ENCODE measurements at places on chromosomes 2 and 18.
A peak's percentile ranks its signal among the peaks of the same experiment; 100 is the strongest.

DNA sequence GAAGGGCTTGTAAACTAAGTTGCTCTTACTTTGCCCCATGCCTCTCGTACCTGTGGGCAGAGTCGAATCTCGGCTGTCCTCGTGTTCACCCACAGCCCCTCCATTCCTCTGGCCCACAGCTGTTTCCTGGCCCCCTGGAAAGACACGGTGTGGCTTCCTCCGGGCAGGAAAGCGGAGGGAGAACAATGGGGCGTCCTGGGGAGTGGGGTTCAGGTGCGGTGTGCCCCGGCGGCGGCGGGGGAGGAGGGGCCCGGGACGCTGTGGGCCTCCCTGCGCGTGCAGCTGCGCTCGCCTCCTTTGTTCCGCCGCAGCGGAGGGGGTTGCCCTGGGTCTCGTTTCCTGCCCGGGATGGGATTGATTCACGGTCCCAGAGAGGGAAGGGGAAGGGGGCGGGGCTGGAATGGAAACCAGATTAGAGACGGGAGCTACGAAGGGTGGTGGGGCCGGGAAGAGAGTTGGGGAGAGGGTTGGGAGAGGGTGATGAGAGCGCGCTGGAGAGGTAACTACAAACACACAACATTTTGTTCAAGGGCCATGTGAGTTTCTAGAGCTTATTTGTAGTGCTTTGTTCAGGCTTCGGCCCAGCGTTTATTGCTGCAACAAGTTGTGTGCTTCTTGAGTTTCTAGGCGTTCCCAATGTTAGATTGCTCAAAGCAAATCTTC lies 796 bp downstream of the MYO1B start:
- DNase-seq, result peak; percentile 23

GRCh38 chr2:222869252-222869560 lies 8.4 kb downstream of the ACSL3 start:
- no peak for DNase-seq

- DNase-seq, result no peak
These were observed 155.7 kb upstream of the TCF4 start for GRCh38 chr18:55743736-55744135.

DNA sequence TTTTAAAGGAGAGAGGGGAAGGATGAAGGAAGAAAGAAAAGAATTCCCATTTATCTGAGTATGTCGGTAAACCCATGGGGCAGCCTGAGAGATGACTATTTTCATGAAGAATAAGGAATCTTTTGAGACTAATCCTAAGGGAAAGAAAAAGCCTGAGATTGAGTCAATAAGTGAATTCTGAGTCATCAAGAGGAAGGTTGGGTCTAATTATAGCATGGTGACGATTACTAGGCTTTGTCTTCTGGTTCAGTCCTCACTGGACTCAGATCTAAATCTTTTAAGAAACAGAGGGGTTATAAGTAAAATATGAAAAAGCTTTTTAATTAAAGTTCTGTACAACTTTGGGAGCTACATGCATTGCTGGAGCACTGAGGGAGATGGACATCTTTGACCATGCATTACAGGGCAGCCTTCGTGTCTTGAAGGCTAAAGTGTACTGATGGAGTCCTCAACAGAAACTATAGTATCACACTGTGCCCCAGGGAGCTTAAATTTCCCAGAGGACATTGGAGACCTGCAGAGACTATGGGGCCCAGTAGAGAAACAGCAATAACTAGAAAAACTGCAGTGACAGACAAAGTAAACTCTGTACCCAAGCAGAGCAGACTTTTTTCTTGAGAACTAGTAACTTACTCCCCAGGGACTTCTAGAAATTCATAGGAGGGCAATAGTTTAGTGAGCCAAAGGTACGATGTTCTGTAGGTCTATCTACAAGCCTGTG lies 260.9 kb downstream of the RAD51AP2 start:
- DNase-seq, result no peak

DNA sequence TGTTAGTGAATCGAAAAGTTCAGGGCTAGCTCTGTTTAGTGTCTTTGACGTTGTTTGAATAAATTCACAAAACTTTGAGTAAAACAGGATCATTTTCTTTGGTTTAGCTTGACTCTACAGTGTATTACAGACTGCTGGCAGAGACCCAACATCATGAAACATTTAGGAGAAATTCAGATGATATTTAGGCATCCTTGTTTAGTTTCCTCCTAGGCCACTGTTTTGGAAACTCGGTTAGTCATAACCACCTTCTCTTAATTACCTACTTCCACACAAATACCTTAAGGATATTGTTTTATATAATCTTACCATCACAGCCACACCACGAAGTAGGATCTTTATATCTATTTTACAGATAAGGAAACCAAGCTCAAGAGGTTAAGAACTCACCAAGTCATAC lies 7.8 kb downstream of the LIMS1 start:
- no peak for DNase-seq

- no peak for DNase-seq
These were observed 51.4 kb downstream of the LBH start for GRCh38 chr2:30282721-30283120.

DNA sequence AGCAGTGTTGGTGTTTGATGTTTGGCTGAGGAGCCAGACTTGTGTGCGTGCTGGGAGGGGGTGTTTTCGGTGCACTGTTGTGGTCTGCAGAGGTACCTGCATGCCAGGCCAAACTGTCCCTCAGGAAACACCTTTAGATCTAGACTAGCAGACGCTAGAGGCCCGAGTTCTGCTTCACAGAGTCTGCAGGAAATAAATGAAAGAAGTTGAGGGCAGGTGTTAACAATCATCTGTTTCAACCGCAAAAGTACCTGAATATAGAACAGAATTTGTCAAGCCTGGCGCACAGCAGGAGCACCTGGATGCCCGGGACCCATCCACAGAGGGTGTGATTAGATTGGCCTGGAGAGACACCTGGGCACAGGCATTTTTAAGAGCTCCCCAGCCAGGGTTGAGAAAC lies 40.5 kb upstream of the REL start:
- no peak for DNase-seq

- DNase-seq, result no peak
These were observed 84.9 kb downstream of the CMPK2 start for GRCh38 chr2:6780765-6781274.

- no peak for DNase-seq
These were observed 108.9 kb upstream of the CDC42EP3 start for GRCh38 chr2:37780387-37780676.

DNA sequence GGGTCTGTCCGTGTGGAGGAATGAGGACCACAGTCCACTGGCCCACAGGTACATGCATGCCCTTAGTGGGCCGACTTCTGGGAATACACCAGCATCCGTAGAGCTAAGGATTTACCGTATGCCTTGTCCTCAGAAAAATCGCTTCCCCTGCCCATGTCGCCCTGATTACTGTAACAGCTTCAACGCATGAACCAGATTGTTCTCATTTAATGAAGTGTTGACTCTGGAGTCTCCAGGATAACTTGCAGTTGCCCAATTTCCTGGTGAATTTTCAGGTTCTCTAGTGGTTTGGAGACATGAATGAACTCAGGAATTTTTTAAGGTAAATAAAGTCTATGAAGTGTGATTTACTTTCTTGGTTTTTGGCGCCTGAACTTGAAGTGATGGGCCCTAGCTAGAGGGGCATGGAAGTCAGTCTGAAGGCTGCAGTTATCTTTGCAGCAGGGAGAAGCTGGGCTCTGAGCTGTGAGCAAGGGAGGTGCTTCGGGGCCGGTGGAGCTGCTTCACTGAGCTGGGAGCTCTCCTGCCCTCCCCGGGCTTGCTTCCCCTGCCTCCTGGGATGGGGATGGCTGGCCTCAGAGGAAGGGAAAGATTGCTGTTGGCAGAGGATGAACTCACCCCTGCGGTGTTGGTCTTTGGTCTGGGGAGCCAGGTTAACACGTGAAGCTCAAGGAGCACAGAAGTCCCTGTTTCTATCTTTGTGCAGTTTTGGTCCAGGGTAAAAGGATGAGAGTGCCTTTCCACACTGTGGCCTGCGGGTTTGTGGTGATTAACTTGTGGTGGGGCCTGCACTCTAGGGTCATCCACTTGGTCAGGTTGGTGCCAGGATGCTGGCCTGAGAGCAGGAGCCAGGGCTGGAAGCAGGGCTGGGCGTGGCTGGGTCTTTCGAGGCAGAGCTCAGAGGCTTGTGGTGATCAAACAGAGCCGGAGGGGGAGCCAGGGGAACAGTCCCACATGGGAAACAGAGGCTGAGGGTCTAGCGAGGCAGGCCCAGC lies 28.1 kb downstream of the TCF7L1 start:
- DNase-seq, result no peak

DNA sequence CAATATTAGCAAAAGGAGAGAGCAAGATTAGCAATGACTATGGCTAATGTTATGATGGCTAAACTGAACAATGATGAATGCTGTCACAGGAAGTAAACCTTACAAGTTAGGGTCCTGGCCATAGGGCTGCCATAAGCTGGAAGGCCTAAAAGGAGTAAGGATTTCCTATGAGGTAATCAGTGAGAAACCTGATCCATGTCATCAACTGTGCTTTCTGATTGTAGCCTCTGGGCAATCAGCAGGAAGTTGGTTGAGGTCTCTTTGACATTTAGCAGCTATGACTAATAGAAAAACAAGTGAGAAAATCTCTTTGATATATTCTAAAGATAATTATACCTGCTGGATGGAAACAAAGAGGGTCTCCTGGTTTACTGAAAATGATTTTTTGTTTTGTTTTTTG lies 193.0 kb downstream of the RAB3GAP1 start:
- DNase-seq, result peak; percentile 42

- DNase-seq, result no peak
These were observed 21.2 kb downstream of the GORASP2 start for GRCh38 chr2:170950221-170950761.

- peak; percentile 48 for DNase-seq
These were observed 184.4 kb downstream of the MYO3B start for GRCh38 chr2:170362313-170362870.

GRCh38 chr2:182717416-182717815 lies 1.4 kb downstream of the DNAJC10 start:
- DNase-seq, result no peak

DNA sequence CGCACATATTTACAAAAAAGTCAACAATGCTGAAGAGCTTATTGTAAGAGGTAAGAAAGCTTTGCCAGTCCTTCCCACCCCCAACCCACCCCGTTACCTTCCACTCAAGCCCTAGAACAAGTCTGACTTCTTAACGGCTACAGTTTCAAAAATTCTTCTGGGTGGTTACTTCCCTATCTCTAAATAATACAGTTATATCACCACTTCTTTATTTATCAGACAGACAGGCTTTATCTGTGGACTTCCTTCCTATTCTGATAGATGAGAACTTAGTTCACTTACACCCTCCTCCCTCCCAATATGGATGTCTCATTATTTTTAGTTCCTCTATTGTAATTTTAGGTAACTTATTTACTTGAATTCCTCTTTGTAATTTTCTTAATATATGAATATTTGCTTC lies 26.7 kb upstream of the ACTR3 start:
- DNase-seq, result no peak

GRCh38 chr2:76491503-76491902 lies 780.8 kb upstream of the GCFC2 start:
- DNase-seq, result no peak

- DNase-seq, result no peak
These were observed 60.6 kb upstream of the REV1 start for GRCh38 chr2:99550368-99550767.

DNA sequence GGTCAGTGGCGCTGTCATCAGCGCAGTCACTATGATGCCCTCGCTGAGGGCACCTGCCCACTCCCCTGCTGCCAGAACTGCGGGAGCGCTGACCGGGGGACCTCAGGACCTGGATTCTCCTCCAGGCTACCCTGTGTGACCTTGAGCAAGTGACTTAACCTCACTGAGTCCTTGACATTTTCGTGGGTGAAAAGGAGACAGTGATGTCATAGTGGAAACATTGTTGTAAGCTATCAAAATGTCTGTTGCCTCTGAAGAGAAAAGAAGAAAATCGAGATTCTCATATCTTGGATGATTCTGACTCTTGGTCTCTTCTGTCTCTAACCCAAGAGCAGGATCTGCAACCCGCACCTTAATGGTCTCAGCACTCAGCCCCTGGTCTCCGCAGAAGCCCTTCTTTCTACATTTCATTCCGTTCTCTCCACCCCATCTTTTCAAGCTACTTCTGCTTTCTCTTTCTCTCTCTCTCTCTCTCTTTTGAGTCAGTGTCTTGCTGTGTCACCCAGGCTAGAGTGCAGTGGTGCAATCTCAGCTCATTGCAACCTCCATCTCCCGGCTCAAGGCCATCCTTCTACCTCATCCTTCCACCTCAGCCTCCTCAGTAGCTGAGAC lies 978 bp upstream of the TUBA4A start:
- DNase-seq, result peak; percentile 54

DNA sequence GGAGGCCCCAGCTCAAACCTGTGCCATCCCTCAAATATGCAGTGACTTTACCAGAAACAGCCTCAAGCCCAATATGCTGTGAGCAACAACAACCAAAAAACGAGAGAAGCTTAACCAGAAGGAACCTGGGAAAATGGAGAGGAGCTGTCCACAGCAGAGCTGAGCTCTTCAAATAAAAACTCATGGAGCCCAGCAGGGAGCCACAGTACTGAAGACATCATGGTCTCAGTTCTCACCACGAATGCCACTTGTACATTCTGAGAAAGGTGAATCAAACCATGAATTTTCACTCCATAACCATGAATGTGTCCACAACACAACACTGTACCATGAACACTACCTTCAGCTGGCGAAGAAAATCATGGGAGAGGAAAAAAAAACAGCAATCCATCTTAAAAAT lies 50.5 kb downstream of the KLHL14 start:
- DNase-seq, result no peak

- peak; percentile 16 for DNase-seq
These were observed 80.7 kb upstream of the RASGRP3 start for GRCh38 chr2:33395655-33396249.

- no peak for DNase-seq
These were observed 206.5 kb upstream of the NT5C1B start for GRCh38 chr2:18795906-18796305.

DNA sequence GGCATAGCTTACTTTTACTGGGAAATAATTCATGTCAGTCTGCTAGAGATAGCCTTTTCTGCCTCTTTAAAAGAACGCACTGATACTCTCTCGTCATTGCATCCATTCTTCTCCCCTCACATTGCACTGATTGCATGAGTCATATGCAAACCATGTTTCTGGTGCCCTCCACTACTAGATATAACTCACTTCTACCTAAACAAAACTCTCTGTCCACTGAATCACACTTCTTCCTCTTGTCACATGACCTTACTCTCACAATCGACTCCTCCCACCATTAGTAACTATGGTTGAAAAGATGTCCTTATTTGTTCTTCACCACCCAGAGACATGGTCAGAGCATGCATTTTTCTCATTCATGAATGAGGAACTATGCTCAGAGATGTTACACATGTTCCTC lies 158.0 kb downstream of the CSRNP3 start:
- DNase-seq, result no peak

DNA sequence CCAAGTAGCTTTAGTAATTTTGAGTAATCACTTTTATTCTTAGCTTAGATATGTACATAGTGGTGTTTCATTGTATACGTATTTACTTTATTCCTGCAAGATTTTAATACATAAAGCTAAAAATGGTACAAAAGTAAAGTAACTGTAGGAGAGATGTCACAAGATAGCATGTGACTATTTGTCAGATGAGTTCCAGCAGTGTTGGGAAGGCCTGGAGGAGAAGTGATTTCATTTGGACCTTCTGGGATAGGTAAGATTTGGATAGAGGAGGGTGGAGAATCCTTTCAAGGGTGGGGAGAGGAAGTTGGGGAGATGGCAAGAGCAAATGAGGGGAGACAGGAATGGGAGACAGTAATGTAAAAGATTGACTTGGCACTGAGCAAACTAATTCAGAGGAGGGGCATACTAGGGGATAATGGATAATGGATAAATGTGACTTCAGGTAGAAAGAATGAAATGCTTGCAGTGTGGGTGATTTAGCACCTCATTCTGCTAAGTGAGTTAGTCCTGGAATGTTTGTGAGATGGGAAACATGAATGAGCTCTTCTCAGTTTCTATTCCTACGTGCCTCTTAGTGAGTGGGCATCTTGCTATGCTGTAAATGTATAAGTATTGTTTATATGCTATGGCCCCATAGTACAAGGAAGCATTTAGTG lies 10.5 kb downstream of the WDR43 start:
- DNase-seq, result no peak
